ENCODE measurements at places on chromosomes 6 and 20. TPM values are rescaled to one million over a fixed set of nuclear protein-coding genes. Genes with fewer than 3 reads are reported as not detected.

- DNase-seq = no peak
- no peak overlapping the region for H3K4me3 ChIP-seq
- no peaks in the 10 kb centered on the region for H3K27me3 ChIP-seq
- H3K36me3 ChIP-seq = peaks cover 38% of the 10 kb centered on the region
Measured at GRCh38 chr6:160049346-160049745, 72.3 kb upstream of the SLC22A1 start.

GRCh38 chr6:63305277-63305676, 14.5 kb downstream of the LGSN start:
- H3K27me3 ChIP-seq = no peaks in the 10 kb centered on the region
- no peaks in the 10 kb centered on the region for H3K4me1 ChIP-seq
- no peaks in the 10 kb centered on the region for H3K36me3 ChIP-seq
- no peak overlapping the region for H3K27ac ChIP-seq
- peak; percentile 27 for DNase-seq

DNA sequence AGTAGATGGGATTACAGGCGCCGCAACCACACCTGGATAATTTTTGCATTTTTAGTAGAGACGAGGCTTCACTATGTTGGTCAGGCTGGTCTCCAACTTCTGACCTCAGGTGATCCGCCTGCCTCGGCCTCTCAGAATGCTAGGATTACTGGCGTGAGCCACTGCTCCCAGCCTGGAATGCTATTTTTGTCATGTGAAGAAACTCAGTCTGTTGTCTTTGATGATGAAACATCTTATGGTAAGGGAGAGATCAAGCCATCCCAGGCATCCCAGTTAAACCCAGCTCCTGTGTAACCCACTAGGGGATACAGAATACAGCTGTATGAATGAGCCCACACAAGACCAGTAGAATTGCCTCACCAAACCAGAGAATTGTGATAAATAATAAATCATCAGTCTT, 83.6 kb upstream of the RBM24 start:
- DNase-seq = no peak
- H3K27ac ChIP-seq = no peak overlapping the region
- no peaks in the 10 kb centered on the region for H3K36me3 ChIP-seq
- no peaks in the 10 kb centered on the region for H3K27me3 ChIP-seq
- H3K4me3 ChIP-seq = no peak overlapping the region

DNA sequence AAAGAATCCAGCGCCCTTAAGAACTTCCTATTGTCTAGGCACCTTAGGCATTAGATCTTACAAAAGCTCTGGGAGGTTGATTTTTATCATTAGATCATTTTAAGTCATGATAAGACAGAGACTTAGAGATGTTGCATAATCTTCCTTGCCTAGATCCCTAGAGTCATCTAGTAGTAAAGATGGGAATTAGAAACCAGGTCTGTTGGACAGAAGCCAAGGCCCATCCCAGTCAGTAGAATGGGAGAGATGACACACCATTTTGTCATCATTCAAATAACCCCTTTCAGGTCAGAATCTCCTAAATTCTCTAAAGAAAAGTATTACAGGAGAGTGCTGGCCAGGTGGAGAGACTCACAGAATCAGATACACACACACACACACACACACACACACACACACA, 579.1 kb downstream of the BMP2 start:
- no peak overlapping the region for H3K27ac ChIP-seq
- H3K27me3 ChIP-seq = no peaks in the 10 kb centered on the region
- no peak for DNase-seq
- no peaks in the 10 kb centered on the region for H3K36me3 ChIP-seq

- H3K36me3 ChIP-seq = no peaks in the 10 kb centered on the region
- no peaks in the 10 kb centered on the region for H3K4me1 ChIP-seq
- H3K4me3 ChIP-seq = no peak overlapping the region
Measured at GRCh38 chr6:2416128-2416712, 170.8 kb upstream of the GMDS start.

- DNase-seq = no peak
- no peaks in the 10 kb centered on the region for H3K4me1 ChIP-seq
- no peak overlapping the region for H3K4me3 ChIP-seq
- H3K27ac ChIP-seq = no peak overlapping the region
- no peaks in the 10 kb centered on the region for H3K27me3 ChIP-seq
- peaks cover 3% of the 10 kb centered on the region for H3K36me3 ChIP-seq
Measured at GRCh38 chr6:167005350-167006159, 6.4 kb downstream of the CEP43 start.

The MYLK2 gene
- not detected for total RNA-seq

The PDE10A gene
- total RNA-seq = 4.9 TPM

The ECI2 gene
- 39.2 TPM for total RNA-seq
